ENCODE measurements at places on chromosomes 3 and 15.

DNA sequence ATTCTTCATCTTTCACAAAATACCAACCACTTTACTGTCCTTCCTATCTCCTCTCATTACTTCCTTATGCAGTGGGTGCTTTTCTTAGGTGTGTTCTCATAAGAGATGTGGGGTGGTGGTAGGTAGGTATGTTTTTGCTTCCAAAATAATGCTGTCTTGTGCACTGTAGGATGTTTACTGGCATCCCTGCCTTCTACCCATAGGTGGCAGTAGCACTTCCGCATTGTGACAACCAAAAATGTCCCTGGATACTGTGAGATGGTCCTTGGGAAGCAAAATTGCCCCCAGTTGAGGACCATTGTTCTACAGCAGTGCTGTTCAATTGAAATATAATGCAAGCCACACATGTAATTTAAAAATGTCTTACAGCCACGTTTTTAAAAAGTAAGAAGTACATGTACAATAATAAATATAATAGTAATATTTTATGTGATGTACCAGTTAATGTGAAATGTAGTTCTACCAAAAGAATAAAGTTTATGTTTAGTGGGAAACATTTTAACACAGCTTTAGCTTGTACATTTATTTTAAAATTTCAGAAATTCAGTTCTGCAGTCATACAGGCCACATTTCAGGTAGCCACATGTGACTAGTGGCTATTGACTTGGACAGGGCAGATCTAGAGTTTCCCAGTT, 75.2 kb downstream of the NEO1 start:
- no peak for DNase-seq

GRCh38 chr3:195337747-195338146, 66.8 kb upstream of the XXYLT1 start:
- DNase-seq = no peak

DNA sequence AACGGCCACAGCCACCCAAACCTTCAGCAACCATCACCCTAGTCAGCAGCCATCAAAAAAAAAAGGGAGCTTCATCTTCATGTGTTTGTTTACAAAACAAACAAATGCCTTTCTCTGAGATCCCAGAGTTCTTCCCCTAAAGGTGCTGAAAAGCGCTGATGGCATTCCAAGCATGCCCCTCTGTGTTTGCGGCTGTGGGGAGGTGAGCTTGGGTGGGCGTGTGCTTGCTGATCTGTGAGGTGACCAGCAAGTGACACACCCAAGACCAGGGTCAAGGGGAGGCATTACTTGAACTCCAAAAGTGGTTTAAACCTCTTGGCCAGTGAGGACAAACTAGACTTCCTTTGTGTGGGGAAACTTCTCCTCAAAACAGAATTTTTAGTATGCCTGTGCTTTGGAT, 81.5 kb downstream of the DHX36 start:
- DNase-seq = no peak

DNA sequence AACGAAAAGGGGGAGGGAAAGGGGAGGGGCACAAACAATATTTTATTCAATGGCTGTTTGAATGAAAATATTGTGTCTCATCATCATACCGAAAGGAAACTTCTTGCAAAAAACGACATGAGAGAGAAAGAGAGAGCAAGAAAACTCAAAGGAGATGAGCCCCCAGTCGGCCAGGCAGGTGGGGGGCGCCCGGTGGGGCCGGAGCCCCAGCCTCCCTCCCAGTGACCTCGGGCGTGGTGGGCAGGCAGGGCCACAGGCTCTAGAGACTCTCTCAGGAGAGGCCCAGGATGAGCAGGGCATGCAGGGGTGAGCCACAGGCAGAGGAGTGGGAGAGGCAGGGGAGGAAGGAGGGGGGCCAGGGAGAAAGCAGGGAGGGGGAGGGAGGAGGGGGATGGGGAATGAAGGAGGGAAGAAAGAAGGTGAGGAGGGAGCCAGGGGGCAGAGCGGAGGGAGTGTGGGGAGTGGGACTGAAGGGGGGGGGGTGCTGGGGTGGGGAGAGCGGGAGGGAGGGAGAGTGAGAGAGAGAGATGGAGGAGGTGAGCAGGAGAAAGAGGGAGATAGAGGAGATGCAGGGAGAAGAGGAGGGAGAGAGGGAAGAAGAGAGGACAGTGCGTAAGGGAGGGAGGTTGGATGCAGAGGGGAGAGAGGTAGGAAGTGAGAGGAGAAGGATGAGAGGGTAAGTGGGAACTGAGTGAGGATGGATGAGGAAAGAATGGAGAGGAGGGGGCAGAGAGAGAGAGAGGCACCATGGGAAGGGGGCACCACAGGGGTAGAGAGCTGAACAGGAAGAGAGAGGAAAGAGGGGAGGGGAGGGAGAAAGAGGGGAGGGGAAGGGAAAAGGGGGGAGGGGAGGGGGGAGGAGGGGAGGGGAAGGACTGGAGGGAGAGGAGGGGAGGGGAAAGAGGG, 14.1 kb upstream of the TMEM115 start:
- DNase-seq = no peak

DNA sequence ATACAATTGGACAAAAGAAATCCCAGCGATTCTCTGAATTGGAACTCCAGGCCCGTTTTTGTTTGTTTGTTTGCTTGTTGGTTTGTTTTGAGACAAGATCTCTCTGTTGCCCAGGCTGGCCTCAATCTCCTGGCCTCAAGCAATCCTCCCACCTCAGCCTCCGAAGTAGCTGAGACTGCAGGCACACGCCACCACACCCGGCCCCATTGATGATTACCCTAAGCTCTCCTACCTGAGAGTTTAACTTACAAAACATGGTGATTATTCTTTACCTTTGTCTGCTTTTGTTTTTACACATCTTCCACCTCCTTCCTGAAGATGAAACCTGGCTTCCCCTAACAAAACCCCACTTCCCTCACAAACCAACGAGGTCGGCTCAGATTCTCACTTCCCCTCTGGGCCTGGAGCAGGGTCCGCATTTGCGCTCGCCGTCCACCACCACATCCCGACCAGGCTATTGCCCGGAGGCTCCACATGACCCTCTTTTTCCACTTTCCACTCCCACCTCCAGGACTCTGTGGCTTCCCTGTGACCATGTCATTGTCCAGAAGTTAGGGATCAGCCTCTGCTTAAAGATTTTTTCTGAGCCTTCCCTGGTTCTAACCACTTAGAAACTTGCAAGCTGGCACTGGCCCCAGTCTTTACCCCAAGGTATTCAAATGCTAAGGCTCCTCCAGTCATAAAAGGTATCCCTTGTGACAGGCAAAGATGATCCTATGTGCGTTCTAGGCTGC, 14.8 kb downstream of the KLHL6 start:
- no peak for DNase-seq

- DNase-seq = no peak
Measured at GRCh38 chr3:76638006-76638405, 401.9 kb upstream of the ROBO2 start.

- DNase-seq = no peak
Measured at GRCh38 chr3:155363690-155364070, 70.2 kb upstream of the STRIT1 start.

- DNase-seq = no peak
Measured at GRCh38 chr3:187533797-187534196, 136.4 kb downstream of the SST start.
